Tongue (tissue), 3 donors: ENCODE measurements at places on chromosomes 6 and 20. TPM values are rescaled to one million over a fixed set of nuclear protein-coding genes. Genes with fewer than 3 reads are reported as not detected.

DNA sequence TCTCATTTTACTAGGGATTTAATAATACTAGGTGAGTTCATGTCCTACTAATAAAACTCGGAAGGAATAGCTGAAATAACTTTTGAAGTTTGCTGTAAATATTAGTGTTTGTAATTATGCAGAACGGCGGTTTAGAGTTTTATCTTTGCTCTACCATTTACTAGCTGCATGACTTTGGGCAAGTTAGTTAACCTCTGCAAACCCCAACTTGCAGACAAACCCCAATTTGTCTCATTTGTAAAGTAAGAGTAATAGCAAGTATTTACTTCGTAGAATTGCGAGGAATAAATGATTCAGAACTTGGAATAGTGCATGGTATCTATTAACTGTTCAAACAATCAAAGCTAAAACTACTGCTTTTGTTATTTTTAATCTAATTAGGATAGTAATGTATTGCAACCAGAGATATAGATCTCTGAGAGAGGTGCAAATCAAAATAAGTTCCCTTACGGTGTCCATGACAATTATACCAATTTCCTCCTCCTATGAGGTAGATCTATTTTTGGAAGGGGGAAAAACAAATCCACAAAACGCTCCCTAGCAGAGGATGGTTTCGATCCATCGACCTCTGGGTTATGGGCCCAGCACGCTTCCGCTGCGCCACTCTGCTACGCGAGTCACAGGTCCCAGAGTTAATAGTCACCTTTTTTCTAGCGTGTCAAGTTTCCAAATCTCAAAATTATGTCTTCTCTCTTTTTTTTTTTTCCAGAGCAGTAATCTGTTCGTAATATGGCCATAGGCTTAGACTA is 35.1 kb upstream of the BTN3A2 start:
- DNase-seq: peak; percentile 70

DNA sequence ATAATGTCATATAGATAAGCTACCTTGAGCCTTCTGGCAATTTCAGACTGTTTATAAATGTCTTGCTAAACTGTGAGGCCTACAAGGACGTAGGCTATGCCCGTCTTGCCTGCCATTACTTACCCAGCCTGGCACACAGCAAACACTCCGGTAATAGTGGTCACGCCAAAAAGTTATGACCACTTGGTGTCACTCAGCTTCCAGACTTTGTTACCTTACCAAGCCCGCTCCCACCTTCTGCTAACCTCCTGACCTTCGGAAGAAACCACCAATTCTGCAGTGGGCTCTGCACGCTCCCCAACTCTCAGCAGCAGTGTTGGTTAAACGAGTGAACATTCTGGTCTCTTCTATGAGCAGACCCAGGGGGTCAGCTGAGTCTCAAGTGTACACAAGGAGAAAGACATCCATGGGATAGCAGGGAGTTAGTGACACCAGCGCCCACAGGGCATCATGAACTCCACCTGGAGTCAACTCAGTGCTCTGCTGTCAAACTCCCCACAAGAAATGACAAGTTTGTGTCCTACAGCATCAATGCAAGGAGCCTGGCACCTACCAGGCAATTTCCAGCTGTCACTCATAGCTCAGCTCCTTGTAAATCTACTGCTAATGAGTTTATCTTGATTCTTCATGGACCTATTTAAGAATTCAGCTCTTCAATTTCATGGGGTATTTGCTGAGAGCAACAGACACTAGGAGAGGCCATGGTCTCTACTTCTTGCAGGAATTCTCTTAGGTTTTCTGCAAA is 119.9 kb downstream of the TTLL2 start:
- DNase-seq: no peak

- peak; percentile 84 for DNase-seq
Measured at GRCh38 chr6:53728570-53729194, 63.1 kb upstream of the KLHL31 start.

DNA sequence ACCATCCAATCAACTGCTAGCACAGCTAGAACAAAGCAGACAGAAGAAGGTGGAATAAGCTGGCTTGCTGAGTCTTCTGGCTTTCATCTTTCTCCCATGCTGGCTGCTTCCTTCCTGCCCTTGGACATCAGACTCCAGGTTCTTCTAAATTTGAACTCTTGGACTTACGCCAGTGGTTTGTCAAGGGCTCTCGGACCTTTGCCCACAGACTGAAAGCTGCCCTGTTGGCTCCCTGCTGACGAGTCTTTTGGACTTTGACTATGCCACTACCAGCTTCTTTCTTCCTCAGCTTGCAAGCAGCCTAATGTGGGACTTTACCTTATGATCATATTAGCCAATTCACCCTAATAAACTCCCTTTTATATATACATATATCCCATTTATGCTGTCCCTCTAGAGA is 164.1 kb upstream of the GJE1 start:
- no peak for DNase-seq

GRCh38 chr6:54216336-54216735 is 91.9 kb upstream of the TINAG start:
- DNase-seq: no peak

DNA sequence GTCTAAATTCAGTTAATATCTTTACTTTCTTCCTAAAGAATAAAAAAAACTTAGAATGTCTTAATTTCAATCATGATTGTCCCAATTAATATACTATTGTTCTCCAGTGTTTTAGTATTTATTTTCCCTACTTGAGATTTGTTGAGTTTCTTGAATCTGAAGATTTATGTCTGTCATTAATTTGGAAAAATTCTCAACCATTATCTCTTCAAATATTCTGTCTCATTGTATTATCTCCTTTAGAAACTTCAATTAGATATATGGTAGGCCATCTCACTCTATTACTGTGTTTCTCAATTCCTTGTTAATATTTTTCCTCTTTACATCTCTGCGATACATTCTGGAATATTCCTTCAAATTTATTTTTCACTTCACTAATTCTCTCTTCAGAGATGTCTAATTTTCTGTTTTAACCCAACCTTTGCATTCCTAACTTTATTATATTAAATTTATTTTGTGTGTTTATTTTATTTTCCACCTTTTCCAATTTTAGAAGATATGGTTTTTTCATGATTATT is 268.6 kb downstream of the QKI start:
- no peak for DNase-seq

Gene DUSP15
- 0.82 TPM for total RNA-seq

DNA sequence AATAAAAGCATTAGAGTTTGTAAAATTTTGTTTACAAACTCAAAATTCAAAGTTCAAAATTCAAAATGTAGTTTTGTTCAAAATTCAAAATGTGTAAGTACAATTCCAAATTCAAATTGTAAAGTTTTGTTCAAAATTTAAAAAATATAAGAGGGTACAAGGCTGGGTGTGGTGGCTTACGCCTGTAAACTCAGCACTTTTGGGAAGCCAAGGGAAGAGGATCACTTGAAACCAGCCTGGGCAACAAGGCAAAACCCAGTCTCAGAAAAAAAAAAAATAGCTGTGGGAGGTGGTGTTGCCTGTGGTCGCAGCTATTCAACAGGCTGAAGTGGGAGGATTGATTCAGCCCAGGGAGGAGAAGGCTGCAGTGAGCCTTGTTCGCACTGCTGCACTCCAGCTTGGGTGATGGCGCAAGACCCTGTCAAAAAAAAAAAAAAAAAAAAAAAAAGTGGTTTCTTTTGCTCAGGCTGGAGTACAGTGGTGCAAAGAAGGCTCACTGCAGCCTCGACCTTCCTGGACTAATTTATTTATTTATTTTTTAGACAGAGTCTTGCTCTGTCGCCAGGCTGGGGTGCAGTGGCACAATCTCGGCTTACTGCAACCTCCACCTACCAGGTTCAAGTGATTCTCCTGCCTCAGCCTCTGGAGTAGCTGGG is 5.4 kb upstream of the ZBTB12 start:
- no peak for DNase-seq

- no peak for DNase-seq
Measured at GRCh38 chr6:25217829-25218228, 61.3 kb upstream of the CARMIL1 start.

DNA sequence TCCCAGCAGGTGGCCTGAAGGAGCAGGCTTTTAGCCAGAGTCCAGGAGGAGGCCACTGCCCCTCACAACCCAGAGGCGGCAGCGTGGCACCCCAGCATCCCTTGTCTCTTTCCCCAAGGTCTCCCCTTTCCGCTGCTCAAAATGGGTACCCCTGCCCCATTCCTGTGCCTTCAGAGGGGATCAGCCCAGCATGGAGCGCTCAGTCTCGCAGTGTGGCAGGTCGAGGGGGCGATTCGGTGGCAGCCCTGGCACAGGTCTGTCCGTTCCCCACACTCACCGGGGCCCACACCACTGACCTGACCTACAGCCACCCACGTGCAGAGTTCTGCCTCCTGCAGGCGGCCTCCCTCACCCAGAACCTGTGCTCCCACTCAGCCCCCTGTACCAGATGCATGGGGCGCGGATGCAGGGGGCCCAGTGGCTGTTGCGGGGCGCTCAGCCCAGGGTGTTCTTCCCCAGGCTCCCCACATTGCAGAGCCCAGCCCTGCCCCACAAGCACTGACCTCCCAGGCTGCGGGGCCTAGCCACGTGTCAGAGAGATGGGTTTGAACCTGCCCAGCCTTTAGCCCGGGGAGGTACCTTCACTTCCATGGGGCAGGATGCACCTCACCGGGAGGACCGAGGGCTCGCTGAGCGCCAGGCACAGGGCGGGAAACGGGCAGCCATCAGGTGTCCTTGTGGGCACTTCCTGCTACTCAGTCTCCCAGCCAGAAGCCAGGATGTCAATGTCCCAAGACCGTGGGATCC is 41.8 kb downstream of the DSTN start:
- no peak for DNase-seq

- DNase-seq: no peak
Measured at GRCh38 chr20:40930561-40930960, 98.1 kb upstream of the TOP1 start.

Gene CASS4
- total RNA-seq: 2.8 TPM

Gene SH3BGRL2
- 30.8 TPM for total RNA-seq

DNA sequence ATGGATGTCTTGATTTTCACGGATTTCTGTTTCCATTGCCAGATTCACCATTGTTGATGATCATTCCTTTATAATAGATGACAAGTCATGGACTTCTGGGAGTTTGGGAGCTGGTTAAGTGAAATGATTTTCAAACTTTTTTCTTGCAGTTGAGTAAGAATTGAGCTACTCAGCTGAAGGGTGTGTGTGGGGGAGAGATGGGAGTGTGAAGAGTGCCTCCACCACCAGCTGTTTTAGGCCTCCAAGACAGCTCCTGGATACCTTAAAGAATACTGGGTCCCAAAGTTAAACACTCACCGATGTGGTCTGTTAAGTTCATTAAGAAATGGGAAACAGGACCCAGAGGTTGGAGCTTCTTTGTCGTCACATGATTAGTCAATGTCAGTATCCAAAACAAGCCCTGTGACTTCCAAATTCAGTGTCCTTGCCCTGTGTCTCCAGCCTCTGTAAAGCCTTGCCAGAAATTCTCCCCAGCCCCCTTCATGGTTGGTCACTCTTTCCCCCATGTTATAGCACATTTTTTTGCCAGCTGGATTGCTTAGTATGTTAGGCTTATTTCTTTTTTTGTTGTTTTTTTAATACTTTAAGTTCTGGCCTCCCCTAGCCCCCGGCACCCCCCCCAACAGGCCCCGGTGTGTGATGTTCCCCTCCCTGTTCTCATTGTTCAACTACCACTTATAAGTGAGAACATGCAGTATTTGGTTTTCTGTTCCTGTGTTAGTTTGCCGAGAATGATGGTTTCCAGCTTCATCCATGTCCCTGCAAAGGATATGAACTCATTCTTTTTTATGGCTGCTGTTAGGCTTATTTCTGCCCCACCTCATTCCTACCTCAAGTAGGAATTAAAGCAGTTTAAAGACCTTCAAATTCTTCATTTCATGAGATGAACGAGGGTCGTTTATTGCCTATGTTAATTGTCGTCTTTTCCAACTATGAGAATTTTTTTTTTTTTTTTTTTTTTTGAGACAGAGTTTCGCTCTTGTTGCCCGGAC is 26.9 kb downstream of the BICRAL start:
- DNase-seq: peak; percentile 30

DNA sequence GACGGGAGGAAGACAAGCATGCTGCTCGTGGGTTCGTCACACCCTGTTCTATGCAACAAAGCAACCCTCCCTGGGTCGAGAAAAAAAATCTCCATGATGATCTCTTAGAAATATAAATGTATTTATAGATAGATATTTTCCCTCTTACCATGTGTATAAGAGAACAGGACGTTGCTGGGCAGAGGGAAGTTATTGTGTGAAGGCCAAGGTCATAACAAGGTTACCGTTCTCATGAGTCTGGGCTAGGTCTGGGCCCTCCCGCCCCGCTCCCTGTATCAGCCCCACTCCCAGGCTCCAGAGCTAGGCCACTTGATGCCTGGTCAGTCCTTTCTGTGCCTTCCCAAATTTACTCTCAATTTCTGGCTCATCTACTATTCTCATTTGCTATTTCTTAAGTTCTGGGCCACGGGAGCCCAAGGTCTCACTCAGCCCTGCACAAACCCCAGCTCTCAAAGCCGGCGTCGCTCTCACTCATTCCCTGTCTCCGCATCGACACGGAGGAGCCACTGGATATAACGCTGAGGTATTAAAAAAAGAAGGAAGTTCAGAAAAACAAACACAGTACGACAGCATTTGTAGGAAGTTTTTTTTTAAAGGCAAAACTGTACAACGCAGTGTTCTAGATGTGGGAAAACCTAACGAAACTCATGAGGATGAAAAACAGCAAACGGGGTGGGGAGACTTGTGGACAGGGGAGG is 96.8 kb downstream of the PSMG4 start:
- DNase-seq: no peak

Gene SLC22A7
- not detected for total RNA-seq

DNA sequence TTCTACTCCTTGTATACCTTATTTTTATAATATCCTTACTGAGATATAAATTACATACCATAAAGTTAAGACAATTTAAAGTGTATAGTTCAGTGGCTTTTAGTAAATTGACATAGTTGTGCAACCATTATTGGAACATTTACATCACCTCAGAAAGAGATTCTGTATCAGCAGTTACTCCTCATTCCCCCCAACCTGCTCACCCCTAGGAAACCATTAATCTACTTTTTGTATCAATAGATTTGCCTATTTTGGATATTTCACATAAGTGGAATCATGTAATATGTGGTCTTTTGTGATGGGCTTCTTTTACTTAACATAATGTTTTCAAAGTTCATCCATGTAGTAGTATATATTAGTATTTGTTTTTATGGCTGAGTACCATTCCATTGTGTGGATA is 51.3 kb downstream of the CDC5L start:
- DNase-seq: no peak

GRCh38 chr20:52294106-52294628 is 102.6 kb upstream of the ZFP64 start:
- no peak for DNase-seq

DNA sequence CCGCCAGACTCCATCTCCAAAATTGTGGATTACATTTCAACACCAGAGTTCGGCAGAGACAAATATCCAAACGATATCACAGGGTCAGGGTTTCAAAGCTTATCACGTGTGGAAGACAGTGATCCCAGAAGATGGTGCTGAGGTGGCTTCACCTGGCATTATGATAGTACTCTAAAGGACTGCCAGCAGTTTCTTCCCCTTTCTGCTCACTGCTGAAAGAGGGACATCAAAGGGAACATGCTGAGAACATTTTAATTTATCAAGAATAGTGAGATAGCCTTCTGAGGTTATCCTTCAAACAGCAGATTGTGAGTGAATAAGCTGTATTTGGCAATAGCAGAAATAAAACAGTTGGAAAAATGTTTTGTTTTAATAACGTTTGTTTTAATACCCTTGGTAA is 79.7 kb downstream of the FIG4 start:
- DNase-seq: no peak
